ENCODE measurements at places on chromosomes 11 and 22.

DNA sequence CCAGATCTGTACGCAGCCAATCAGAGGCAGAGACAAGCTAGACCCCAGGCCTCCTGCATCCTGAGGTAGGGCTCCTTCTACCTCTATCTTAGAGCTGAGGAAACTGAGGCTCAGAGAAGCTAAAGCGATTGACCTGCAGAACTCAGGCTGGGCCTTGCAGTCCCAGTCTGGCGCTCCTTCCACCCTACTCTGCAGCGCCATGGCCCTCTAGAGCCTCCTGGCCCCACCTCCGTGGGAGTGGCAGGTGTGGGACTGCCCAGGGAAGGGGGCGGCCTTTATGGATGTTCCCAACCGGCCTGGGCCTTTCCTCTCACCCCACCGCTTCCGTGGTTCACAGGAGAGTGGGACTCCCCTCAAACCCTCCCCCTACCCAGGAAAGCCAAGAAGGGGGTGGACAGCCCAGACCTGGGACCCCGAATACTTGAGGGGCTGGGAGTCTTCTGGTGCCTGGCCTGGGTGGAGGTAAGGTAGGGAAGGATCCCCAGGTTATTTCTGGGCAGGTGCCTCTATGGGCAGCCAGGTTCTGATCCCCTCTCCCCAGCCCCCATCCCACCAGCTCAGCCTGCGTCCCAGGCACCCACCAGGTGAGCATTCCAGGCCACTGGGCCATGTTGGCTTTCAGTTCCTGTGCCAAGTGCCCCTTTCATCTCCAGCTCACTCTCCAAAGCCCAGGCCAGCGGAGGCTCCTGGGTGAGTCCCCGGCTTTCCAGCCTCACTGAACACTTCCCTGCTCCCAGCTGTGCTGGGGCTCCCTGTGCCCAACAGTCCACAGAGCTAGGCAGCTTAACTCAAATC lies 3.0 kb downstream of the WNT11 start:
- DNase-seq = no peak

GRCh38 chr22:39314251-39314971 lies 5.0 kb downstream of the RPL3 start:
- DNase-seq = no peak

- no peak for DNase-seq
Measured at GRCh38 chr22:39176143-39176713, 23.7 kb upstream of the CBX7 start.

DNA sequence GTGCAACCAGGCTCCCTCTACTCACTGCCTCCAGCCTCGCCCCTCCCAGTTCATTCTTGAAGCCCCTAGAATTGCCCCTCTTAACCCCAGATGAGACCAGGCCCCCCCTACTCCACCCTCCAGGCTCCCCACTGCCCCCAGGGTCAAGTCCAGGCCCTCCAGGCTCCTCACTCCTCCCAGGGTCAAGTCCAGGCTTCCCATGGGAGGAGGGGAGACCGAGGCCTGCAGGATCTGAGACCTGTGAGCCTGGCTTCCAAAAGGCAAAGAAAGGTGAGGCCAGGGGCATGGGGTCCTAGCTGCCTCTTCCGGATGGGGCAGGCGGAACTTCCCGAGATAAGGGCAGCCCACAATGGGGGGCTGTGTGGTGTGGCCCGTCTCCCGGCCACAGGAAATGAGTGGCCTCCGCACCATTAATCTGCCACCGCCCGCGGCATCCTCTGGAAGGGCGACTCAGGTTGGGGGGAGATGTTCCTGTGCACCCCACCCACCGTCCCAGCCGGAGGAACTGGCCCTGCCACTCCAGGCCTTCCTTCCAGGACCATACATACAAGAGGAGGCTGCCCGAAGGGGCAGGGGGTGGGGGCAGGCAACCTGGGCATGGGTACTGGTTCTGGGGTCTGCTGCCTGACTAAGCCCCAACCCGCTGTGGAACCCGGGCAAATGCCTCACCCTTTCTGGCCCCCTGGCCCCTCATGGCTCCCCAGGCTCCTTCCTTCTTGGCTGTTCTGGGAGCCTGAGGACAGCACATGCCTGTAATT lies 35.1 kb upstream of the WNT11 start:
- DNase-seq = no peak

DNA sequence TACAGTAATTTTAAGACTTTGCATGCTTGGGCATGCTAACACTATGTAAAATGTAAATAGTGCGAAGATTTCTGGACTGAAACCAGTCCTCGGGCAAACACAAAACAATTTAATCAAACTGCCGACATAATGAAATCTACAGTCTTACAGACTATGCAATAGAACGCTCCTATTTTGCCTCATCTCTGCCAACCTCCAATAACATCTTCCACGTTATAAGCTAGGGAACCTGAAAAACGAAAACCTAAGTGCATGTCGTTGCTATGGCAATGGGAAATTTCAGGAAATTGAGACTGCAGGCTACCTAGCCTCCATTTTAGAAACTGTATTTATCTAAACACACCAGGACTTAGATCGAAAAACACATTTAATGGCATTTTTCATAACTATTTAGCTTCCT lies 1.1 kb downstream of the CSTF3 start:
- DNase-seq = no peak

GRCh38 chr11:116879800-116880625 lies 42.6 kb upstream of the APOA1 start:
- DNase-seq = no peak

- DNase-seq = no peak
Measured at GRCh38 chr22:28395920-28396753, 283.5 kb downstream of the TTC28 start.

- DNase-seq = no peak
Measured at GRCh38 chr11:76174330-76174729, 32.0 kb downstream of the WNT11 start.

- no peak for DNase-seq
Measured at GRCh38 chr11:10606536-10607208, 38.2 kb upstream of the LYVE1 start.

- DNase-seq = no peak
Measured at GRCh38 chr11:85236211-85236610, 390.9 kb downstream of the DLG2 start.

- no peak for DNase-seq
Measured at GRCh38 chr11:24312464-24313238, 184.2 kb upstream of the LUZP2 start.

- no peak for DNase-seq
Measured at GRCh38 chr11:130125638-130126037, 33.9 kb upstream of the ST14 start.

DNA sequence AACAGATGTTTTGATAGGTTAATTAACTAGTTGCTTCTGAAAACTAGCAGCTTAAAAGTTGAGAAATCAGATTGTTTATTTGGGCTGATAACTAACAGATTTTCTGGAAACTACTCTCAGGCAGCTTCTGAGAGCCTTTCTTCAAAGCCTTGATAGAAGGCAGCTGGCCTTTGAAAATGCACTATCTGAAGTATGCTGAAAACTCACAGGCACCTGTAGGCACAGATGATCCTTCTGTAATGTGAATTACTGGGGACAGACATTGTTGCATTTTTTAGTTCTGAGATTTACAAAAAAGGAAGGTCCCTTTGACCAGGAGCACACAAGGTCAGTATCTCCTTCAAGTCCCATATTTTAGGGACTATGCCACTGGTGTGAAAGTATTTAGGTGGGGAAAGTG lies 460.8 kb upstream of the CNTN5 start:
- no peak for DNase-seq

DNA sequence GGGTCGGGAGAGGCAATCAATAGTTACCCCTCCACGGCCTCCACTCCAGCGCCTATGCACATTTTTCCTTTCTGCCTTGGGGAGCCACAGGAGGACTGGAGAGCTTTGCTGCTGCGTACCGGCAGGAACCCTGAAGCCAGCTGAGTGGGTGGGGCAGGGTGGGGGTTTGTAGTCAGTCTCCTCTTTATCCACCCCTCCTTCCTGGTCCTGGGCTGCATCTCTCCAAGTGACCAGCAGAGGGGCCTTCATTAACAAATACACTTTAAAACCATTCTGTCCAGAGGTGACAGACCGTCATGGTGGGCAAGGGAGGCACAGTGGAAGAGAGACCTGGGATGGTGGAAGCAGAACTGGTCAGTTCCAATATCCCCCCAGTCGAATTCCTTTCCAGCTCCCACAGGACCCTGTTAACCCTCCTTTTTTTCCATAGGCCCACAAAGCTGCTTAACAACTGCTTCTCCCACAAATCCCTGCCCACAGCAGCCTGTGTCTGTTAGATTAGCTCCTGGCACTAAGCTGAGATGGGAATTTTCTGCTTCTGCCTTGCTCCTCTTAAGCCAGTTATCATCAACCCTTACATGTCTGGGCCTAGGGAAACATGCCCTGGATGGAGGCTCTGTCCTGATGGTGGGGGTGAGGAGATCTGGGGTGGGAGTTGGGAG lies 3.9 kb upstream of the ABCG4 start:
- DNase-seq = no peak

DNA sequence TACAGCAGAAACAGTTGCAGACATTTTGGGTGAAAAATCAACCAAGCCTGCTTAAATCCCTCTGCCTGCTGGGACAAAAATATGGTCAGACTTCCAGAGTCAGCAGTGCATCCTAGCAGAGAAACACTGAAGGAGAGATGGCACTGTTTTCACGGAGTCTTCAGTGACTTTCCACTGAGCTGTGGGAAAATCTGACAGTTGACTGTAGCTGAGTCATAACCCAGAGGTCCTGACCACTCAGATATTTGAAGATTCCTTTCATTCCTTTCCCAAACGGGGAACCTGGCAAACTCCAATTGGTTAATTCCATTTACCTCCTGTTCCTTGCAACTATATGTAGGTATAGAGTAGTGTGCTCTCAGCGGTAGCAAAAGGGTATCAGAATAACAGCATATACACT lies 20.9 kb upstream of the UPB1 start:
- DNase-seq = no peak

GRCh38 chr11:13721760-13722159 lies 53.3 kb downstream of the FAR1 start:
- no peak for DNase-seq

DNA sequence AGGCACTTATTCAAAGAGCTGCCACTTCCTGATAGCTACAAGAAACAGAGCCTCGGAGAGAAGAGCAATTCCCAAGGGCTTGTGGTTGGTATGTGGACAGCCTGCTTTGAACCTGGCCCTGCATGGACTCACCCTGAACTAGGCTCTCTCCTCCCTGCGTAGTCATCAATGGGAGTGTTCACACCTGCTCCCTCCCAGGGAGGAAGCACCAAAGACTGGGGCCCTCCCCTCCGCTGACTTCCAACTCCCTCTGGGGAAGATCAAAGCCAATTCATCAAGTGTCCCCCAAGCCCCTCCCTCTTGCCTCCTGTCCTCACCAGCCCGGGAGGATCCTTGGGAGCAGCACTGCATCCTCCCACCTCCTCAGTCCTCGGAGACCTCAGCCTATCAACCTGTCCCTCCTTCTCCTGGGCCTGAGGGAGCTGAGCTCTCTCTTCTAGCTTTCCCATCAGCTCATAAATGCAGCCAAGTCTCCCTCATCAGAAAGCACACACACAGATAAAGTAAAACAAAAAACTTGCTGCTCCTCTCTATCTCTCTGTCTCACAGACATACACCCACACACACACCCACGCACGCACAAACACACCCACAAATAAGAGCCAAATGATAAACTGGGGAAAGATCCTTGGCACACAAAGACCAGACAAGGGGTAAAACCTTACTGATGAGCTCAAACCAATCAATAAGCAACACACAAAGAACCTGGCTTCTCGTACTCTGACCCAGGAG lies 3.3 kb downstream of the A4GALT start:
- DNase-seq = no peak

- DNase-seq = no peak
Measured at GRCh38 chr11:99020352-99021225, at the start of gene CNTN5. Gene CNTN5 (plus strand): TSS chr11:99020949.

DNA sequence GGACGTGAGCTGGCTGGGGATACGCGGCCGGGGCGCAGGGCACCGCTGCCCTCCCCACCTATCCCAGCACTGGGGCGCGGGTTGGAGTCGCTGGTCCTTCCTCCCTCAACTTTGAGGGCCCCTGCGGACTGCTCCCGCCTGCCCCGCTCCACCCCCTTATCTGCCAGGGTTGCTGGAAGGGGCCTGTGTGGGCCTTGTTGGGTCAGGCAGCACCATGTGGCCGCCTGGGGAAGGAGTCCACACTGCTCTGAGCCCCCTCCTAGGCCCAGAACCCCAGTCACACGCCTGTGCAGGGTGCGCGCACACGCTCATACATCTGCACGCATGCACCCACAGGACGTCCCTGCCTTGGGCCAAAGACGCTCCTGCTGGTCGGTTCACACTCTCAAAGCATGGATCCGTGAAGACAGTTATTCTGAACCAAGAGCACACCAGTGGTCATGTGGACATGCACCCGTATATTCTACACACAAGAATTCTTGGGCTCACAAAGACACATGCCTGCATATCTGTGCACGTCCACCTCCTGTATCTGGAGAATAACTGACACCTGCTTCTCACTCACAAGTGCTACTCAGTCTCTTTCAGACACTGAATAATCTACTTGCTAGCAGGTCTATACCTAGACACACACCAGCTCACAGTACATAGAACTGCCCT lies 710 bp downstream of the TUB start:
- no peak for DNase-seq

DNA sequence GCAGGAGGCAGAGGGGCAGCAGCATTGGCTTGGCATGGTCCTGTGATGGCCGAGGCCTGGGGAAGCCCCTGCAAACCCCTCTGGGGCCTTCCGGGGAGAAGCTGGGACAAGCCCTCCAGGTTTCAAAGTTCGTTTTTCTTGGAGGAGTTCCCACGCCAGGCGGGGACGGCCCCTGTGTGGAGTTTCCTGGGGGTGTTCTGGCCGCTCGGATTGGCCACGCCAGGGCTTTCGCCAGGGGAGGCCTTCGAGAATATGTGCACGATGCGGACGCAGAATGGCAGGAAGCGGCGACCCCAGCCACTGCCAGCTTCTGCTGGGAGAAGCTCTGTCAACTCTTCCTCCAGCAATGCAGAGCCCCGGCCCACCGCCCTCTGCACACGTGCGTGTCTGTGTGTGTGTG lies 102.3 kb upstream of the ASPHD2 start:
- DNase-seq = no peak

- no peak for DNase-seq
Measured at GRCh38 chr22:31616315-31616980, 45.6 kb downstream of the PISD start.

GRCh38 chr11:110798201-110798900 lies 86.1 kb upstream of the ARHGAP20 start:
- no peak for DNase-seq

DNA sequence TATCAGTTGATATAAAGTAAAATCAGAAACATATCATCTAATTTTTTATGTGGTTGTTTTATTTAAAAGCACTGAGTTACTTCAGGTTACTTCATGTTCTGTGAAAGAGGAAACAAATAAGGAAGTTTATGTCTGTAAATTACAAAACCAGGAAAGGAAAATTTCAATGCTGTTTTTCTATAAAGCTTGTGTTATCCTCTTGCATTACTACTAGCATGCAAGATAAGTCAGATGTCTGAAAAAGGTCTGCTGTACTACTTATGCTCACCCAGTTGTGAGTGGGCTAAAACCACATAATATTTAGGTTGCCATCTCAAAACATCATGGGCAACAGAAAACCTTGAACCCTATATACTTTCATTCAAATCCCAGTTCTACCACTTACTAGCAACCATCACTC lies 121.5 kb downstream of the ATG16L2 start:
- DNase-seq = no peak

GRCh38 chr11:110471371-110471770 lies 41.6 kb downstream of the FDX1 start:
- no peak for DNase-seq

- no peak for DNase-seq
Measured at GRCh38 chr11:124894606-124895430, 2.8 kb downstream of the ROBO4 start.

- no peak for DNase-seq
Measured at GRCh38 chr22:46801826-46802607, 39.6 kb downstream of the TBC1D22A start.

Data from stimulated activated CD8-positive, alpha-beta memory T cell treated with anti-CD3 and anti-CD28 coated beads, Interleukin-4, amount 100 ng/mL, for 1 hour (primary cell).